ENCODE measurements at places on chromosomes 2 and 18.

GRCh38 chr18:35284841-35285240 is 5.2 kb downstream of the ZSCAN30 start:
- DNase-seq = no peak

GRCh38 chr18:59517446-59518165 is 158.5 kb upstream of the LMAN1 start:
- DNase-seq = no peak

DNA sequence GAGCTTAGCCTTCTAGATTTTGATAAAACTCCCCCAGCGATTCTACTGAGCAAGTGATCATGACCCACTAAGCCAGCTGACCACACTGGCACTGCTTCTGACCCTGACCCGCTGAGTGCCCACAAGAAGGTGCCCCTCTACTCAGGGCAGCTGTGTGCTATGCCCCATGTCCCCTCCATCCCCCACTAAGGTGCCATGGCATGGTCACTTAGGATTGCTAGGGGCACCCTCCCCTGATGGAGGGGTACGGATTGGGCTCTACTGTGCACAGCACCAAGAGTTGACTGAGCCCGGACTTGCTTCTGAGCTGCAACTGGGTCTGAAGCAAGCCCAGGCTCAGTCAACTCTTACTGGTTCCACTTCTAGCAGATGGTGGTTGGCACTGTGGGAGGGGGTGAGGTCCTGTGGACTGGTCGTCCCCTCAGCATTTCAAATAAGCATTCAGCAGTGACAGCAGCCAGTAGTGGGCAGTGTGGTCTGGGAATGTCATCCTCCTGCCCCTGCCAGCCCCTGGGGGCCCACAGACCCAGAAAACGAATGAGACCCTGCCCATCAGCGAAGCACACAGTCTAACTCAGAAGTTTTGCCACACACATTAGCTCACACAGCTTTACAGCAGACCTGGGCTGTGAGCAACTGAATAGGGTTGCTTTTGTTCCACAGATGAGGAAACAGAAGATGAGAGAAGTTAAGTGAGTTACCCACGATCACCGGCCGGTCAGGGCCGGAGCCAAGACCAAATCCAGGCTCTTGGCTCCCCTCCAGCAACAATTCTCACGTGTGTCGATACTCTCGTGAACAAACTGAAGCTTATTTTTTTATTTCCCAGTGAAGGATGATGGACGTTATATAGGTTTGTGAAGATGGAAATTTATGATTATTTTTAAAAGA is 52.1 kb upstream of the FOSL2 start:
- no peak for DNase-seq

DNA sequence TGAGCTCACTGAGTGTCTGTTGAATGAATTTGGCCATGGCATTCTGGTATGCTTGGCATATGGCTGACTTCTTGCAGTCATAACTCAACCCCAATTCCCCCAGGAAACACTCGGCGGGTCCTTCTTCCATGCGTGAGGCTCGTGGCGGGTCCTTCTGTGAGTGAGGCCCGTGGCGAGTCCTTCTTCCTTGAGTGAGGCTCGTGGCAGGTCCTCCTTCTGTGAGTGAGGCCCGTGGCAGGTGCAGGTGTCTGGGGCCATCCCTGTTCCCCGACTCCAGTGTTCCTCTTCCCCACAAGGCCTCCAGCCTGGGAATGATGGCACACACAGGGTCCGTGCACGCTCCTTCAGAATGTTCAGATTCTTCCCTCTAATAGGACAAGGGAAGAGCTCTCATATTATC is 169.0 kb downstream of the EIPR1 start:
- no peak for DNase-seq

DNA sequence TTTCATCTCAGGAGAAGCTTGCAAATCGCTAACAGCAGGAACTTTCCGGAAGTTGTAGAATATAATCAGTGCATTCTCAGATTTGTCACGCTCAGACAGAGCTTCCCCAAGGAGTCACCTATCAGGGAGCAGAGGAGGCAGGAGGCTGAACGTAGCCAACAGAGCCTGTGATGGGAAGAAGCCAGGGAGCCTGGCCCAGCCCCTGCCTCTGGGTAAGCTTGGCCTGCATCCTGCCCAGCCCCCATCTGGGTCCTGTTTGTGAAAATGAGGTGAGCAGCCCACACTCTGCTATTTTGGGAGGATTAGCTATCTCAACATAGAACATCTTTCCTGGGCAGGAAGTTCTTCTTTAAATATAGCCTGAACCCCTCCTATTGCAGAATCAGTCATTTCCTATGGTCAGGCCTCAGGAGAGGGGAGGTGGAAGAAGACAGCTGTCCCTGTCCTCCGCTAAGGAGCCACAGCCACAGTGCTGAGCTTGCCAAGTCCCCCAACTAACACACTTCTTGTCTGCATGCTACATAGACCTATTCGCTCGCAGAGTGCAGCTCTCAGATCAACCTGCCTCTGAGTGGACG is 19.2 kb upstream of the PKDCC start:
- no peak for DNase-seq

- DNase-seq = no peak
Measured at GRCh38 chr2:54029721-54030395, 59.1 kb upstream of the PSME4 start.

DNA sequence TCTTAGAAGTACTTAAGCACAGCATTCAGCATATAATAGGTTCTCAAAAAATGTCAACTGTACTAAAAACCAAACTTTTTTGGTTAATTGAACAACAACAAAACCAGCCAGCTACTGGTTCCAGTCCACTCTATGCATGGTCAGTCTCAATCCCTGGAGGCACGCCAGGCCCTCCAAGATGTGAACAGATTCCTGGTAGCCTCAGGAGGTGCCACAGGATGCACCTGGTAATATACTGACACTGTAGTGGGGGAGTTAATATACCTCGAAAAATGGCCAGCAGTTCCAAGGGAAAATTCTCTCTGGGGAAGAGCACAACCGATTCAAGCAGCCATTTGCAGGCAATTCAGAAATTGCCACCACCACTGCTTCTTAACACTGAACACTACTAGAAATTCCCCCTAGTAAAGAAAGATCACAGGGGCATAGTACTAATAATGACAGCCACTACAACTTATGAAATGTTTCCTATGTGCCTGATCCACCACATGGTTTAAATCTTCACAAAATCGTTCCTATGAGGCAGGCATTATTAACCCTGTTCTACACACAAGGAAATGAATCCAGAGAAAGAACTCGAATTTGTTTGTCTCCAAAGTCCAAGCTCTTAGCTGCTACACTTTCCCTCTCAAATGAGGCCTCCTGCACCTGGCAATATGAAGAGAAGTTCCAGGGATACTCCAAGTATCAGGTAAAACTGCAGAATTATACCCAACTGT is 3.4 kb downstream of the MGAT4A start:
- DNase-seq = no peak

- no peak for DNase-seq
Measured at GRCh38 chr2:137938204-137938603, 26.1 kb upstream of the HNMT start.

DNA sequence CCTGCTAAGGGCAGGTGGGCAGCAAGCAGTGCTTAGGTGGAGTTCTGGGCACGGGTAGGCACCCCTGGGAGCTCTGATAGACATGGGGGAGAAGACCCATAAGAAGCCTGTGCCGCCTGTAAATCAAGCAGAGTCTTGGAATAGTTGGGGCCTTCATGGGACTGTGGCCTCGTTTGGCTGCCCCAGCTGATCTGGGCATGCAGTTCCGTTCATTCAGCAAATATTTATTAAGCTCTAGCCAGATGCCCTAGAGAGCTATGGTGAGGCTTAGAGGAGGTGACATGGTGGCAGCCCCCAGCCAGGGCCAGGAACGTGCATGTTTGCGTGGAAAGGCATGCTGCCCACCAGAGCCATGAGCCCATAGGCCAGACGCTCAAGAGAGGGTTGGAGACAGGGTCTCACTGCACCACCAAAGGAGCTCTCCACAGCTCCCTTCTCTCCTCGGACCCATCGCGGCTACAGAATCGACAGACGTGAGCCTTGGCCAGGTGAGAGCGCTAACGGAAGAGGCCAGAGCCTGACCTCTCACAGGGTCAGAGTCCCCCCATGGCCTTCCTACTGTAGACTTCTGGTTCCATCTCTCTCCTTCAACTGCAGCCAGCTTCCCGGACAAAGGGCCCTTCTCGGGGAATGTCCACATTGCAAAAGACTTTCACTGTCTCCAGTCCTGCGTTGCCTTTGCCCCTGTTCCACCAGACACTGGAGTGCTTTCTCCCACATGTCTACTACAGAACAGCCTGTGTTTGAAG is 135.7 kb downstream of the INHBB start:
- DNase-seq = no peak

DNA sequence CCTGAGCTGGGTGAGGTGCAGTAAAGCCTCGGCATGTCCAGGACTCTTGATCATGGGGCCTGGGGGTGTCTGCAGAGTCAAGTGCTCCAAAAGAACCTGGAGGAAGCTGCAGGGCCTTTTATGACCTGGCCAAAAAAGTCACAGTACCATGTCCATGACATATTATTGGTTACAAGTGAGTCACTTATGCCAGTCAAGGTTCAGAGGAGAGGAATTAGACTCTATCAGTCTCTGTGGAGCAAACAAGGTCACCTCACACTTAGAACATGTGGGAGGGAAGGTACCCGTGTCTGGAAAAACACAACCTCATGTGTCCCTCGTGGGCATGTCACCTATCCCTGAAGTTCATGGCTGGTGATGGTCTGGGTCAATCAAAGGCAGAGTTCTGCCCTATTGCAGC is 465.7 kb downstream of the FBXO15 start:
- DNase-seq = no peak

GRCh38 chr18:43271593-43272432 is 5.5 kb downstream of the SYT4 start:
- DNase-seq = no peak

- no peak for DNase-seq
Measured at GRCh38 chr2:140998017-140998416, 1132.8 kb downstream of the LRP1B start.

GRCh38 chr2:181750305-181750704 is 70.0 kb upstream of the NEUROD1 start:
- no peak for DNase-seq

GRCh38 chr2:96408616-96409015 is 73.0 kb downstream of the NCAPH start:
- DNase-seq = no peak

GRCh38 chr2:129849559-129850160 is 129.8 kb upstream of the RAB6C start:
- DNase-seq = no peak

GRCh38 chr2:191617575-191617974 is 60.4 kb upstream of the NABP1 start:
- no peak for DNase-seq

GRCh38 chr2:235864302-235864701 is 303.9 kb downstream of the GBX2 start:
- no peak for DNase-seq

DNA sequence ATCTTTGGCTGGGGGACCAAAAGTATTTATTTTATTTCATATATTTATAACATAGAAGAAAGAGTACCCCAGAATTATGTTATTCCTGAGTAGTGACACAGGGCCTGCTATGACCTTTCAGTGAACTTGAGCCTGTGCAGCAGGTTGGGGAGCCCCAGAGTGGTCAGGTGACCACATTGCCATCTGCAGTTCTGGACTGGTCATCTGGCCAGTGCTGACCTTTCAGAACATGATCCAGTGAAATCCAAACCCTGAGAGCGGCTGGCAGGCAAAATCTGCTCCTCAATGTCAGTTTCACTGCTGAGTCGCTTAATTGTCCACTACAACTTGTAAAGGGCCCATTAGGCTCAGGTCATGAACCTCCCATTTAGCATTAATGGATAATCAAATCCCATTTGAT is 336.7 kb upstream of the KCNH7 start:
- DNase-seq = no peak

- no peak for DNase-seq
Measured at GRCh38 chr2:226971084-226971483, 135.2 kb downstream of the RHBDD1 start.

DNA sequence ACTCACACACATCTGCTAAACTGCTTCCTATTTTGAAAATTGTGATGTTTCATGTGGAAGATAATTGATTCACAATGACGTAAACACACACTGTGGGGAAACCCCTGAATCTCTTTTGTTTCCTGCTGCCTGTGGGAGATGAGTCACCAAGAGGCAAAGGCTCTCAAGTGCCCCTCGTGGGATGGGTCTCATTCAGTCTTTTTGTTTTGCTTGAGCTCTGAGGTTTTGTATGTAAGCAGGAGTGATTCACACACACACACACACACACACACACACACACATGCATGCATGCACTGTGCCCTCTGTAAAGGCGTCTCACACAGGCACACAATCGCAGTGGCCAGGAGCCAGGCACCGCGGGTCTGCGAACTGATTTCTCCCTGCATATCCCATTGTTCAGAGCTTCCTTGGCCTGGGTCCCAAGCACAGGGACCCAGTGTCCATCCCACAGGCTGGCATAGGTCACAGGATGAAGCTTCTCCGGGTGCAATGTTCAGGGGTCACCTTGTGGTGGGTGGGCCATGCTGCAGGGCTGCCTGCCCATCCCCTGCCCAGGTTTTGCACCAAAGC is 12.1 kb upstream of the ARHGEF4 start:
- DNase-seq = no peak

DNA sequence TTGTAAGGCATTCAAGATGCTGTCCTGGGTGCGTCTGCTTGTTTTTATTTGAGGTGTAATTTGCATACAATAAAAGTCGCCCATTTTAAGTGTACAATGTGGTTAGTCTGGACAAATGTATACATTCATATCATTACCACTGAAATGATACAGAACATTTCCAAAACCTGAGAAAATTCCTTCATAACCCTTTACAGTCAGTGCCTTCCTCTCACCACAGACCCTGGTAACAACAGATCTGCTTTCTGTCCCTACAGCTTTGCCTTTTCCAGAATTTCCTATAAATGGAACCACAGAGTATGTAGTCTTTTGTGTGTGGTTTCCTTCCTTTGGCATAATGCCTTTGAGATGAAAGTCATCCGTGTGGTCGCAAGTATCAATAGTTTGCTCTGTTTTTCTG is 45.8 kb upstream of the NFU1 start:
- DNase-seq = no peak

- DNase-seq = no peak
Measured at GRCh38 chr2:30046979-30047378, 99.8 kb upstream of the YPEL5 start.

DNA sequence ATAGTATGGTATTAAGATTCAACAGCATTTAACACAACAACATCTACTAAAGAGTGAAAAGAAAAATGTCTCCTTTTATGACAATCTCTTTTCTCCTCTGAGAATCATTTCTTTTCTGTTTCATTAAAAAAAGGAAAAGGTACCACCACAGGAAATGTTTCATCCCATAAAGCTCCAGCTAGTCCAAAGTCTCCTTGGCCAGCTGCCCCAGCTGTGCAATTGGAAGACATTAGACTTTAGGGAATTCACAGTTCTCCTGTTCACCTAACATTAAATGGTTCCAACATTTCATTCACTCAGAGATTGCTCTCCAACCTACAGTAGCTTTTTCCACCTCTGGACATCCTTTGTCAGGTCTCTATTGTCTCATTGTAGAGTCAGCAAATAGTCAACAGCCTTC is 78.7 kb upstream of the YPEL5 start:
- DNase-seq = no peak
